Progenitor cell of endocrine pancreas (in vitro differentiated cells): ENCODE measurements at places on chromosomes 12 and 14. TPM values are rescaled to one million over a fixed set of nuclear protein-coding genes. Genes with fewer than 3 reads are reported as not detected.

The ARID2 gene
- 60.9 and 63.6 TPM in 2 replicates for total RNA-seq

The SERPINA10 gene
- 2.6 and 3.2 TPM in 2 replicates for total RNA-seq

The SLC17A8 gene
- 1.2 and 1.5 TPM in 2 replicates for total RNA-seq

The NUP37 gene
- total RNA-seq, result 28.7 and 33.6 TPM in 2 replicates

The SLC5A8 gene
- total RNA-seq, result 0.12 TPM in 1 of 2 replicates, not detected in the other

The KLHDC1 gene
- 2.4 and 2.8 TPM in 2 replicates for total RNA-seq

The TMX1 gene
- total RNA-seq, result 30.9 and 31.3 TPM in 2 replicates

The FAM181A gene
- total RNA-seq, result not detected in 2 replicates

The LRP1-AS gene
- total RNA-seq, result not detected in 2 replicates

The CYP46A1 gene
- total RNA-seq, result 2.9 and 3.9 TPM in 2 replicates

DNA sequence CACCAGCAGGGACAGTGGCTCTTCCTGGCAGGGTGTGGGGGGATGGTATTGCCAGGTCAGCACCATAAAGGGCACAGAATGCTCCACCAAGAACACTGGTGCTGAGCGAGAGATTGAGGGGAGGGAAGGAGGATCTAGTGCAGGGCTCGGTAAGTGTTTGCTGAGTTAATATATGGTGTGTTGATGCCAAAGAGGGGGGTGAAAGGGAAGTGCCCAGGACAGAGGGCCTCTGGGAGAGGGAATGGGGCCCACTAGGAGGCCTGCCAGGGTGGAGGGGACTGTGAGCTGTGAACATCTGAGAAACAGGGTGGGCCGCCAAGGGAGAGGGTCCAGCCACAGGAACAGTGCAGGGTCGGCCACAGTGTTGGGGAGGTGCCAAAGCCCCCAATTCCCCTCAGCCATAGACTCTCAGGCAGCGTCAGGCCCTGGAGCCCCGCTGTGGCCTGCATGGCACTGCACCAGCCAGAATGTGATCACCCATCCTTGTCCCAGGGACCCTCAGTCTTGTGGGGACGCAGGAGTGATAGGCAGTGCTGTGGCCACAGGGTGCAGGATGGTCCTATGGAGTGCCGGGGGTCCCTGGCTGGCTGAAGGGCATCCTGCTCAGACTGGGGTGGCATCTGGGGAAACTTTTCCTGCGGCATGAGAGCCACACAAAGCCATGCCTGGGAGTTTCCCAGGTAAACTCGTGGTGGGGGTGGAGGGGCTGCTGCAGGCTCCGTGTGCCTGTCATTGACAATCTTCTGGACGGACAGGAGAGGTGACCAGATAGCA, 11.9 kb downstream of the RIN3 start:
- no peaks in the 10 kb centered on the region for H3K36me3 ChIP-seq
- no peaks in the 10 kb centered on the region for H3K27me3 ChIP-seq
- no peak overlapping the region for H3K27ac ChIP-seq
- no peak overlapping the region for H3K4me3 ChIP-seq
- no peaks in the 10 kb centered on the region for H3K4me1 ChIP-seq

DNA sequence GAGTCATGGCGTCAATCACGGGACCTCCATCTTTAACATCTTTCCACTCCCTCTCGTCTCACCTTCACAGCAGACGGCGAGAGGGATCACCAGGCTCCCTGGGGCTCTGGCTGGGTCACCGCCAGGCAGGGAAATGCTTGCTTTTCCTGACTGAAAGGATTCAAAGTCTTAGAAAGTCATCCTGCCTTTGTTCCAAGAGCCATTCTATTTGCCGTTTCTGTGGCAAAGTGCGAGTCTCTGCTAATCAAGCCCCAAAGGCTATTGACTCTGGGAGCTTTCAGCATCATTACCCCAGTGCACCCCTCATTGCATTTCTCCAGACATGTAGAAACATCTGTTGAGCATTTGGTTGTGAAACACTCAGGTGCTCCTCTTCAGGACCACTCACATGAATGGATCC, 69.6 kb downstream of the GSC start:
- H3K4me1 ChIP-seq, result no peaks in the 10 kb centered on the region
- H3K27me3 ChIP-seq, result peaks cover 29% of the 10 kb centered on the region
- no peak overlapping the region for H3K27ac ChIP-seq
- no peak for DNase-seq

- no peak overlapping the region for H3K4me3 ChIP-seq
- peaks cover 36% of the 10 kb centered on the region for H3K36me3 ChIP-seq
- no peaks in the 10 kb centered on the region for H3K27me3 ChIP-seq
- H3K27ac ChIP-seq, result no peak overlapping the region
These were observed 21.9 kb downstream of the RNFT2 start for GRCh38 chr12:116759783-116760621.

- no peak overlapping the region for H3K4me3 ChIP-seq
- H3K27me3 ChIP-seq, result no peaks in the 10 kb centered on the region
- H3K27ac ChIP-seq, result no peak overlapping the region
- DNase-seq, result no peak
These were observed 21.7 kb upstream of the PPM1A start for GRCh38 chr14:60227291-60227690.

GRCh38 chr12:118959985-118960560, 21.3 kb upstream of the SRRM4 start:
- peaks cover 1% of the 10 kb centered on the region for H3K4me1 ChIP-seq
- H3K36me3 ChIP-seq, result no peaks in the 10 kb centered on the region
- H3K4me3 ChIP-seq, result no peak overlapping the region
- H3K27ac ChIP-seq, result no peak overlapping the region
- H3K27me3 ChIP-seq, result peaks cover 22% of the 10 kb centered on the region

DNA sequence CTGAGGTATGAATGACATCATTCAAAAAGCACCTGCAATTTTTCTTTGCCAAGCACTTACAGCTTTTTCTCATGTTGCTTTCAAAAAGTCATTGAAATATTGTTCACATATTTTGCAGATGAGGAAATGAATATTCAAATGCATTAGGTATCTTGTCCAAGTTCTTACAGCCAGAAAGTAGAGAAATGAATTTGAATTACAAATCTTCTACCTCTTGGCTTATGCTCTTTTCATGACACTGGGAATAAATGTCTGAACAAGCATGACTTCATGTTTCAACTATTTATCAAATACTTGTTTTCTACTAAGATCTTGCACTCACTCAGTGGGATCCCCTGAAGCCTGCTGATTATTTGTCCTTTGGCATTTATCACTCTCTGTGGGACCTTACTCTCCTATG, 267.2 kb upstream of the BTG1 start:
- H3K4me1 ChIP-seq, result peaks cover 1% of the 10 kb centered on the region
- no peaks in the 10 kb centered on the region for H3K27me3 ChIP-seq
- H3K27ac ChIP-seq, result no peak overlapping the region
- no peak for DNase-seq
- H3K36me3 ChIP-seq, result no peaks in the 10 kb centered on the region

- no peaks in the 10 kb centered on the region for H3K36me3 ChIP-seq
- no peak overlapping the region for H3K4me3 ChIP-seq
- no peaks in the 10 kb centered on the region for H3K27me3 ChIP-seq
- H3K27ac ChIP-seq, result no peak overlapping the region
- H3K4me1 ChIP-seq, result peaks cover 8% of the 10 kb centered on the region
These were observed 52.7 kb downstream of the PTGER2 start for GRCh38 chr14:52366796-52367315.

DNA sequence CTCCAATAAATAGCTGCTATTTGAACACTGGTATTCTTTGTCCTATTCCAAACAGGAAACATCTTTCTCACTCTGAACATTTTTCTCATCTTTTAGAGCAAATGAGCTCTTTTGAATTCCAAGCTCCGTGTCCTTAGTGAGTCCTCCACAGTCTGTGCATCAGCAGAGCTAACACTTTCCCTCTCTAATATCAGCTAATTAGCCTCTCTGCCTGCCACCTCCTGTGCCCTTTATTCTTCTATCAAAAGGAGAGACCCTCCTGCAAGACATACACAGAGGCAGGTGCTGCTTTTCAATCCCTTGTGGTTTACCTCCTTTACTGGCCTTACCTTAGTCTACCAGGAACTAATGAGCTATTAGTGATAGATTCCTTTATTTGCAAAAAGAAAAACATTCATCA, 178.5 kb downstream of the SLC35F4 start:
- peaks cover 2% of the 10 kb centered on the region for H3K4me1 ChIP-seq
- no peaks in the 10 kb centered on the region for H3K27me3 ChIP-seq
- no peak overlapping the region for H3K27ac ChIP-seq
- no peak for DNase-seq

GRCh38 chr12:72622556-72622955, 350.4 kb downstream of the TRHDE start:
- H3K27ac ChIP-seq, result no peak overlapping the region
- DNase-seq, result no peak
- H3K4me3 ChIP-seq, result no peak overlapping the region
- H3K4me1 ChIP-seq, result peaks cover 17% of the 10 kb centered on the region
- no peaks in the 10 kb centered on the region for H3K27me3 ChIP-seq
- H3K36me3 ChIP-seq, result no peaks in the 10 kb centered on the region

- no peak overlapping the region for H3K4me3 ChIP-seq
- no peaks in the 10 kb centered on the region for H3K36me3 ChIP-seq
- no peak for DNase-seq
- peaks cover 4% of the 10 kb centered on the region for H3K27me3 ChIP-seq
These were observed 75.3 kb upstream of the PLEKHG7 start for GRCh38 chr12:92627511-92627910.

- no peak overlapping the region for H3K4me3 ChIP-seq
- no peak for DNase-seq
- H3K27ac ChIP-seq, result no peak overlapping the region
- H3K27me3 ChIP-seq, result no peaks in the 10 kb centered on the region
These were observed 59.6 kb upstream of the KCNC2 start for GRCh38 chr12:75269209-75269608.

- no peaks in the 10 kb centered on the region for H3K36me3 ChIP-seq
- no peak for DNase-seq
- peaks cover 13% of the 10 kb centered on the region for H3K4me1 ChIP-seq
- H3K27me3 ChIP-seq, result peaks cover 32% of the 10 kb centered on the region
- H3K4me3 ChIP-seq, result peak overlapping the region; percentile 81
These were observed 1.1 kb upstream of the BCDIN3D start for GRCh38 chr12:49843876-49844437.

DNA sequence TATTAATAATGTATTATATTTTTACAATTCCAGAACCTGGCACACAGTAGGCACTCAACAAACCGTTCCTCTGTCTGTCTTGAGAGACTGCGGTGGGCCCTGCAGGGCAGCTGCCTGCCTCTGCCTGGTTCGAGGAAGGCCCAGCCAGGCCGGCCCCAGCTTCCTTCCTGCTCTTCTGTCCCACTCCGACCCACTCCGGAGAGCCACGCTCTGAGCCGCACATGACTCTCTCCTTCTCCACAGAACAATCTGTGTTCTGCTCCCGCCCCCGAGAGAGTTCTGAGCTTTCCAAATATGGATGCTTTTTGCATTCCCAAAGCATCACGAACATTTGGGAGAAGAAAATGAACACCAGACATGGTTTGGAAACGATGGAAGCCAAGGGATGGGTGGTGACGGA, 57.3 kb downstream of the TTC7B start:
- peaks cover 12% of the 10 kb centered on the region for H3K27me3 ChIP-seq
- H3K27ac ChIP-seq, result no peak overlapping the region
- no peak for DNase-seq
- no peak overlapping the region for H3K4me3 ChIP-seq

DNA sequence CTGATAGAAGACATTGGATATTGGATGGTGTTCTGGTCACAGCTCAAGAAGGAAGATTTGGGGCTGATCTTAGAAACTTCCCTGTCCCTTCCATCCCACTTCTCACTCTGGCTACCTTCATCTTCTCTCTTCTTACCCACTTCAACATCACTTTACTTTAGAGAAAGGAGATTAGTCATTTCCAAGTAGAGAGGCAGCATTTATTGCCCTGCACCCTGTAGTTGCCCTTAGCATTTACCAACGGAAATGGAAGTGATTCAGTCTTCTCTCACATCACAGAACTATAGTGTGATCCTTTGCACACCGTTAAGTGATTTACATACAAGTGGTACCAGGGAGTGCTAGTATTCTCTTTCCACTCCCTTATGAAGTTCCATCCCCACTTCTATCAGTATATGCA, 52.4 kb downstream of the PHLDA1 start:
- H3K27ac ChIP-seq, result no peak overlapping the region
- H3K27me3 ChIP-seq, result no peaks in the 10 kb centered on the region
- no peak overlapping the region for H3K4me3 ChIP-seq
- H3K4me1 ChIP-seq, result peaks cover 30% of the 10 kb centered on the region

- no peak overlapping the region for H3K27ac ChIP-seq
- peaks cover 41% of the 10 kb centered on the region for H3K27me3 ChIP-seq
- DNase-seq, result no peak
- no peak overlapping the region for H3K4me3 ChIP-seq
- no peaks in the 10 kb centered on the region for H3K36me3 ChIP-seq
These were observed 8.0 kb upstream of the RTRAF start for GRCh38 chr14:51981218-51981854.

DNA sequence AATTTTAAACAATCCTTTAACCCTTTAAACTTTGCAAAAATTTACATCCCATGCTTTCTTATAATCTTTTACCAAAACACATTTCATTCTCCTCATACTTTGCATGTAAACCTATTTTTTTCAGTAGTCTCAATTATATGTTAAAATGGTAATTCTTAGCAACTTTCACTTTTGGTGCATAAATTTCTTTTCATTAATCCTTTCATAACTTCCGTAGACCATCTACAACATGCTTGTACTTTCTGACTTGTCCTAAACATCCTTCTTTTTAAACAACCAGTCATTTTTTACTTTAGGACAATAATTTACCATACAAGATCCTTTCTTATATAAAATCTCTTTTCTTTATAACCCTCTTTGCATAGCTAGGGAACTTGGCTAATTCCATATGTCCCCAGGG, 19.5 kb downstream of the CCDC91 start:
- no peak overlapping the region for H3K27ac ChIP-seq
- no peak for DNase-seq
- no peaks in the 10 kb centered on the region for H3K4me1 ChIP-seq
- H3K36me3 ChIP-seq, result peaks cover 71% of the 10 kb centered on the region
- no peaks in the 10 kb centered on the region for H3K27me3 ChIP-seq

DNA sequence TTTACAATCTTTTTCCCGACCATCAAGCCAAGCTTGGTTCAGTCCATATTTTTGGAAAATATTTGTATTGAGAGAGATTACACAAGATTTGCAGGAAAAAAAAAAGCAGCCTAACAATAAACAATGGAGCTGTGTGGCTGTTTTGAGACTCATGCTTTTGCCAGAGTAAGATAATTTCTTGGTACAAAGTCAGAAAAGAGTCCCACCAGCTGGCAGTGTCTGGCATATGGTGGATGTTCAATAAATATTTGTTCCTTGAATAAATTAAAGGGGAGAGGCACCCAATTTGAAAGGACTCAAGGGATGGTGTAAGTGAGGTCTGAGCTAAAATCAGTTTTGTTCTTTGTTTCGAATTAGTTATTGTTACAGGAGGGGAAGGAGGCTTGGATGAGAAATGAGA, 78.1 kb upstream of the RPH3A start:
- H3K27ac ChIP-seq, result no peak overlapping the region
- no peaks in the 10 kb centered on the region for H3K4me1 ChIP-seq
- no peaks in the 10 kb centered on the region for H3K36me3 ChIP-seq
- peaks cover 8% of the 10 kb centered on the region for H3K27me3 ChIP-seq
- no peak for DNase-seq
- no peak overlapping the region for H3K4me3 ChIP-seq

- H3K36me3 ChIP-seq, result no peaks in the 10 kb centered on the region
- no peak for DNase-seq
- no peaks in the 10 kb centered on the region for H3K4me1 ChIP-seq
- no peak overlapping the region for H3K4me3 ChIP-seq
- peaks cover 31% of the 10 kb centered on the region for H3K27me3 ChIP-seq
These were observed 158.6 kb downstream of the DICER1 start for GRCh38 chr14:94998685-94999084.
